ENCODE measurements at places on chromosomes 11 and 22.

- DNase-seq, result no peak
These were observed 63.7 kb downstream of the PTPRJ start for GRCh38 chr11:48043991-48044512.

- DNase-seq, result no peak
These were observed 978 bp upstream of the ANKRD13D start for GRCh38 chr11:67288198-67288451.

GRCh38 chr22:37391702-37392101 lies 35.6 kb downstream of the ELFN2 start:
- DNase-seq, result no peak

GRCh38 chr11:11125618-11126017 lies 227.4 kb downstream of the CSNK2A3 start:
- no peak for DNase-seq

GRCh38 chr11:73856031-73856567 lies 20.5 kb downstream of the COA4 start:
- no peak for DNase-seq

- DNase-seq, result no peak
These were observed 9.6 kb downstream of the CYB561A3 start for GRCh38 chr11:61352038-61352437.

DNA sequence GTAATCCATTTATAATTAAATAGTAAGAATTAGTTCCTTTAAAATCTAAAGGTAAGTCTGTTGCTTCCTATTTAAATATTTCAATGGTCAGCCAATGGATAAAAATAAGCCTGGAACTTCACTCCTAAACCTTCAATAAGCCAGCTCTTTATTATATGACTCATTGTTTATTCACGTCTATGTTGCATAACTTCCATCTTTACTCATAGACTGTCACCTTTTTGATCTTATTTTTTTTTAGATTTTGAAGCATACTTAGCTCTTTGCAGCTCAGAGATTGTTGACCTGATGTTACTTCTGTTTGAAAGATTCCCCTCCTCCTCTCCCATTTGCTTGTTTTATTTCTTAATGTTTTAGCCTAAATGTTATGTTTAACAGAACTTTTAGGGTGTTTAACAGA lies 1571.2 kb upstream of the RAG2 start:
- DNase-seq, result no peak

DNA sequence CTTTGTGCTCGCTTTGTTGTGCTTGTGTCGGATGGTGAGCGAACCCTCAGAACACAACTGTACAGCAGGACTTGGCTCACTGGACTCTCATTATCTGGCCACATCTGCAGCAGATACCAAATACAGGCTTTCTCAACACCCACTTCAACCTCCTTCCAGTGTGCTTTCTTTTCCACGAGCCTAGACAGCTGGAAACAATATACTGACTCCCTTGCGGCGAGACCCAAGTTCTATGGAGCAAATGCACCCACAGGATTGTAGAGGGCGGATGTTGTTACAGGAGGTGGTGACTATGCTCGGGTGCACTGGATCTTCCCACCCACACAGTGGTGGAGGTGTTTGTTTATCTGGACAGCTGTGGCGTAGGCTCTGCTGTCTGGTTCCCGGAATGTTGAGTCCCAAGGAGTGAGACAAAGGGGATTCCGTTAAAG lies 204.3 kb downstream of the TENM4 start:
- no peak for DNase-seq

DNA sequence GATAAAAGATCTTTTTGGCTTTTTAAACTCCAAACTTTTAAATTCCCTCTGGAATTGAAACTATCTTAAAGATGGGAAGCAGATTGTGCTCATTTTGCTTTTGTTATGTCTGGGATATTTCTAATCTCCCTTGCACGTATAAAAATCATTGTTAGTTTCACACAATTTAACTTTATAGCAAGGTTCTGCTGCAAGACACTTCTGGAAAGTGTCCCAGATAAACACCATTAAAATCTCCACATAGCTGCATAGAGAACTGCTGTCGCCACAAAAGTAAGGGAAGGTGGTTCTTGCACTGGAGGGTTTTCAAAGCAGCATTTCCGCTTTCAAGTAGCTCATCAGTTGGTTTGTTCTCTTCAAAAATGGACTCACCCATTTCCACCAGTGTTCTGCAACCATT lies 11.8 kb downstream of the PTS start:
- DNase-seq, result no peak

DNA sequence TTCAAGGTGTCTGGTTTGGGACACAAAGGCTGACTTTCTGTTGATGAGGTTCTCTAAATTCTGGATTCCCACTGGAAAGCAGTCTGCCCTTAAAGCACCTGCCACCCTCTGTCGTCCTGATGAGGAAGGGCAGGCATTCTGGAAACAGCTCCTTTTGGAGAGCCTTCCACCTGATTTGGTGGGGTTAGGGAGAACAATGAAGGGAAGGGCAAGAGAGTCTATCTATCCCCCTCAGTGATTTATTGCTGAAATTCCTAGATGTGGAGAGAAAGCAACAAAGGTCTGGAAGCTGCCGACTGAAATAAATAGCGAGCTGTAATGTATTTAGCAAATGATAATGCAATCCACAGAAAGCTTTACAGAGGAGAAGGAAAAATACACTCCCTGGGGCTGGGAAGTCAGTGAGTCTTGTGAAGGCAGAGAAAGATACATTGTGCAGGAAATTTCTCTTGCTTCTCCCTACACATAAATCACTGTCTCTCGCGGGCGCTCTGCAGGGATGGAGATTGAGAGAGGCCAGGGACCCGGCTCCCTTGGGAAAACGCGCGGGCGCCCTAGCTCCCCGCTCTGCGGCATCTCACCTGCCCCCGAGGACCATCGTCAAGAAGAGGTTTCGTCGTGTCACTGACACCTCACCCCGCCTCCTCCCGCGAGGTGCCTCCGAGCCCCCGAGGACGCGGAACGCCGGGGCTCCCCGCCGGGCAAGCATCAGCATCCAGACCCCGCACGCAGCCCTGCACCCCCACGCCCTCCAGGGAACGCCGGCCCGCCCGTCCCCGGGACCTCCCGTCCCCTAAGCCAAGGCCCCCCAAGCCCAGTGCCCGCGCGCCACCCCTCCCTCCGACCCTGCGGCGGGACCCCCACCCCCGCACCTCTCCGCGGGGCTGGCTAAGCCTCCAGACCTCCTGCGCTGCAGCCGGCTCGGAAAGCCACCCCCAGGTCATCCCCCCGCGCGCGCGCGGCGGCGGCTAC lies 673 bp downstream of the CDON start:
- no peak for DNase-seq

DNA sequence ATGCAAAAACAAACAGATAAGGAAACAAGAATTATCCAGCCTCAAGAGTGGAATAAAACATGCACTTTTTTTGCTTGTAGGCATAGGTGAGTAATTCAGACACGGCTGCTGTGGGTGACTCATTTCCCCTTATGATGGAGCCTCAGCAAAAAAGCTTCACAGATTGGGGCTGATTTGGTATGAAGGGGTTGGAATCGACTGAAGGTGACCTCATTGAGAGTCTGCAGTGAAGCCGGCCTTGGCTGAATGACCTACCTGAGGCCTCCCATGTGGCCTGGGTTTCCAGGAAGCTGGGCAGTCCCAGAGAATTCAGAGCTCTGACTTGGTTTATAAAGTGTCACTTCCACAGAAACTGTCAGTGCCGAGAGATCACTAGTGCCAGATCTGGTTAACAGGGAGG lies 34.2 kb upstream of the VPREB1 start:
- DNase-seq, result no peak

GRCh38 chr11:3735827-3736226 lies 61.5 kb downstream of the NUP98 start:
- no peak for DNase-seq

DNA sequence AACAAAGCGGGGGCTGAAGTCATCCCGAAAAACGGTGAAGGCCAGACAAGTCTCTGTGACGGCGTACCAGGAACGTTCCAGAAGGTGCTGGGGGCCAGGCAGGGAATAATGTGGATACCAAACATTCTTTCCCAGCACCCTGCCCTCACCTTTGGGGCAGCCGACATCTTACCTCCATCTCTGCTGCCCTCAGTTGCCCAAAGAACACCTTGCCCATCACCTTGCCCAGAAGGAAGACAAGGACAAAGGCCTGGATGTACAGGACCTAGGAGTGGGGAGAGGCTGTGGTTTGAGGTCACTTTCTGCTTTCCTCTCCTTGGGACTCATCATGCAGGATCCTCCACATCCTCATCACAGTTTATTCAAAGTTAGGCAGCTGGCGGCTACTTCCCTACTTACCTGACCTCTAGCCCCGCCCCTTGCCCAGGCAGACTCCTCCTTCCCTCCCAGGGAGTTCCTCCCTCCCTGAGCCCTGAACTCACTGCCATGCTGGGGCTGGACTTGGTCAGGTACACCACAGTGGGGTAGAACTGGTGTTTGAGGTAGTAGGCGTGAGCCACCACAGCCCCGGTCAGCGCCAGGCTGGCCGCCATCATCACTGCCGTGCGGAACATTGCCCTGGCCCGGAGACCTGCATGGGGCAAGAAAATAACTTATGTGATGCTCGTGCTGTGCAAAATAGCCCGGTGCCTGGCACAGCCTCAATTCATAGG lies 1.2 kb downstream of the SYVN1 start:
- DNase-seq, result no peak

DNA sequence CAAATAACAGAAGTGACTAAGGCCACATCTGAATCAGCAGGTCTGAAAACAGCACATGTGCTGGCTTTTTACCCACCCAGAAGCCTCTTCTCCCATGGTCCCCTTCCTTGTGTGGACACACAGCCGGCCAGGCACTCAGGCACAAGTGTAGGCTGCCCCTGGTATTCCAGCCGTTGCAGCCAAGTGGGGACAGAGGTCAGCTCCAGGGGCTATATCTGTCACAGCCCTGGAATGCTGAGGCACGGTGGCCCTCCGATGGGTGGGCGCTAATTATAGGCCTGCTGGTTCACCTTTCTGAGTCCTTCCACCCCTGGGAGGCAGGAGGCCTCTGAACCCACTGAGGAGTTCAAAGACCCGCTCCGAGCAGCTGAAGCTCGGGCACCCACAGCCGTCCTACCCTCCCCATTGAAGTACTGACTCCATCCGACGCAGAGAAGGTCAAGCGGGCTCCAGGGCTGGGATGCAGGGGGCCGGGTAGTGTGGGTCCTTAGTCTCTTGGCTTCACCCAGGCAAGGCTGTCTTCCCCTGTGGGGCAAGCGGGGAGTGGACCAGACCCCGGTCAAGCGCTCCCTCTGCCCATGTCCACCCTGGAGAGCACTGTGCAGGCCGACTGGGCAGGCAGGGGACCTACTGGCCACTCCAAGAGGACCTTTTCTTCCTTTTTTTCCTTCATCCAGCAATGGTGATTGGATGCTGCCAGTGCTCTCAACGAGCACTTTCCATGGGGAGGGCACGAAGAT lies 14.3 kb downstream of the FGF3 start:
- DNase-seq, result no peak

DNA sequence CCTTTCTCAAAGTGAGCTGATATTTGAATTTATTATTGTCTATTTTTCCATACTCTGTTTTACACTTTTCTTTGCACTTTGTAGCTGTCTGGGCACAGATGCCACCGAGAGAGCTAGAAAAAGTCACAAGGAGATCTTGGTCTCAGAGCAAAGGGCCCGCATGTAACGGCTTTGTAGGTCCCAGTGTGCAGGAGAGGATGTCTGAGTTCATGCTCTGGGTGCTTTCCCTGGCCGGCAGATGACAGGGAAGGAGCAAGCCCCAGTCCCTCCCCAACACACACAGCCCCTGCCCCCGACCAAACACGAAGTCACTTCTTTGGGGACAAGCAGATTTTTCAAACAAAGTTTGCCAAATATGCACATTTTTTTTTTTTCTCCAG lies 55.8 kb downstream of the SMIM38 start:
- DNase-seq, result no peak

- DNase-seq, result no peak
These were observed 300.6 kb upstream of the C11orf87 start for GRCh38 chr11:109121173-109121932.

DNA sequence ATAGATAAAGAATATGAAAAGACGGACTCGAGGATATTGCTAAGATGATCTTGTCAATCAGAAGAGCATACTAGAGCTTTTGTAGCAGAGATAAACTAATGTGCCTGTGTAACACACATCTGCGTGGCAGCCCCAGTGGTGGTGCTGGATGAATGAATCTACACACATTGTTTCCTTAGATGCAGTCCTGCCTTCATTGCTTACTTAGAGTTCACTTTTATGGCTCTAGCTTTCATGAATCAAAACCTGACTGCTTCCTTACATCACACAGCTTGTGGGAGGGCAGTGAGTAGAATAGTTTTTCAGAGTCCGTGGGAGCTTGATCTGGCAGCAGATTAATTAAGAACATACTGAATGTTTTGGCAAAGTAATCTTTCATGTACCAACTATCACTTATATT lies 83.7 kb downstream of the EXT2 start:
- no peak for DNase-seq

- no peak for DNase-seq
These were observed 45.3 kb upstream of the WNT11 start for GRCh38 chr11:76251576-76251975.

- DNase-seq, result no peak
These were observed 55.5 kb downstream of the ABTB2 start for GRCh38 chr11:34302046-34302921.

DNA sequence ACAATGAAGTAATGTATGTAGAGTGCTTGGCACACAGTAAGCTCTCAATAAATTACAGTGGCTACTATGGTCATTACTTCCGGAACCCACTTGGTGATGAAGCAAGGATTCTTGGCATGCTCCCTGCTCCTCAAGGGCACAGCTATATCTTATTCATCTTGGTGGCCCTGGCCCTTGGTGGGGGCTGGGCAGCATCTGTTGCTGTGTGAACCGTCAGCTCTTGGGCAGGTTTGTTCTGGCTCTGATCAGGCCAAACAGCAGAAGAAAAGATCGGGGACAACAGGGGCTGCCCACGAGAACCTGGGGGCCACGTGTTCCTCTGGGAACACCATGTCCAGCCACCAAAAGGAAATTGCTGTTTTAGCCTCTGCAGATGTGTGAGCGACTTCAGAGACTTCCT lies 136.9 kb upstream of the SYT13 start:
- DNase-seq, result no peak

- DNase-seq, result no peak
These were observed 28.8 kb downstream of the SWAP70 start for GRCh38 chr11:9692691-9693090.

GRCh38 chr11:77100166-77101042 lies 2.2 kb upstream of the OMP start:
- DNase-seq, result no peak

- DNase-seq, result no peak
These were observed 9.7 kb upstream of the EFCAB6 start for GRCh38 chr22:43821606-43822425.

DNA sequence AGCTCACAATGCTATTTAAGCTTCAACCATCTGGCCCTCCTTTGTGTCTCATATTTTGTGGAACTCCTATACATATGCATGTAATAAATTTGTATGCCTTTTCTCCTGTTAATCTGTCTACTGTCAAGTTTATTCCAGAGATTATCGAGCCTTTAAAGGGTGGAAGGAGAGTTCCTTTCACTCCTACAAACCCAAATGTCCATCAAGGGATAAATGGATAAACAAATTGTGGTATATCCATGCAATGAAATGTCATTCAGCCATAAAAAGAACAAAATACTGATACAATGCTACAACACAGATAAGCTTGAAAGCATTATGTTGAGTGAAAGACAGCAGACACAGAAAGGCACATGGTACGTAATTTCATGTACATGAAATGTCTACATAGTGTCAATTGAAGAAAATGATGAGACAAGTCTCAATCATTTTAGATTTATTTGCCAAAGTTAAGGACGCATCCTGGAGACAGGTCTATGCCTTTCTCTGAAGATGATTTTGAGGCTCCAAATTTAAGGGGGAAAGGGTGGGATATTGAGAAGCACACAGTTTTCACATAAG lies 17.7 kb upstream of the FEZ1 start:
- no peak for DNase-seq
